ENCODE measurements at places on chromosomes 2 and 18. TPM values are rescaled to one million over a fixed set of nuclear protein-coding genes. Genes with fewer than 3 reads are reported as not detected.

The HJURP gene
- polyA plus RNA-seq = 26.6 TPM

The ZCCHC2 gene
- 17.8 TPM for polyA plus RNA-seq

The NT5DC4 gene
- polyA plus RNA-seq = 0.05 TPM

The ZEB2 gene
- 134 TPM for polyA plus RNA-seq

The IL1R1 gene
- polyA plus RNA-seq = 29.4 TPM

The RFTN2 gene
- polyA plus RNA-seq = 23.3 TPM

The HOXD13 gene
- polyA plus RNA-seq = 0.09 TPM

GRCh38 chr18:6629635-6630140 is 99.8 kb upstream of the ARHGAP28 start:
- no peak for DNase-seq

GRCh38 chr2:157107877-157108276 is 149.6 kb upstream of the GALNT5 start:
- no peak for DNase-seq

The SRD5A2 gene
- polyA plus RNA-seq = 0.13 TPM

- no peak for DNase-seq
Measured at GRCh38 chr2:65655000-65655399, 222.6 kb upstream of the SPRED2 start.

DNA sequence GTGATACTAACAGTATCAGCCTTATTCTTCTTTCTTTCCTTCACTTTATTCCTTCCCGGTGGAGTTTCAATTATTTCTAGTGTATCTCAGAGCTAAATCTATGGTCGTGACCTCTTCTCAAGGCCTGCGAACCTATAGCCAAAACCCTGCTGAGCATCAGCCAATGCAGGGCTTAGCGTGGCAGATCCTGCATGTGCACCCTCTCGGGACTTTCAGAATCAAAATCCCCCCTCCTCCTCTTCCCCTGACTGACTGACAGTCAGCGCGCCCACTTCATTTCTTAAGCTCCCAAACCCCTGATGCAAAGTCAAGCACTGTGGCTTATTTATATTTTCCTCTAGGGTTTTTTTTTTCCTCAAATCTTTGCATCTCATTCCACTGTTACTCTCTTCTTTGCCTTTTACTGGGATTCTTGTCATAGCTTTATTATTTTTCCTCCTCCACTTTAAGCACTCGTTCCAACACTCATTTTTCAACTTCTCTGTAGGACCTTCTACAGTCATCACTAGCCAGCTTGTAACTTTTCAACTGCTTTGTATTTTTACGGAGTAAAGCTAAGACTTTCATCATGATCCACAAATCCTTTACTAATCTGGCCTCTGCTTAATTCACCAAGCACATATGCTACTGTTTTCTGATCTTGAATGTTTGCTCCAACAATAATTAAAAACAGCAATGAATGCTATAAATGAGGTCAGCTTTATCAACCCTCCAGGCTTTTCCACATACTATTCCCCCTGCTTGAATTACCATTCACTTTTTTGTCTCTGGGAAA is 896.5 kb upstream of the PIK3C3 start:
- no peak for DNase-seq

The VWA3B gene
- polyA plus RNA-seq = 0.42 TPM

The CYS1 gene
- polyA plus RNA-seq = 121 TPM

DNA sequence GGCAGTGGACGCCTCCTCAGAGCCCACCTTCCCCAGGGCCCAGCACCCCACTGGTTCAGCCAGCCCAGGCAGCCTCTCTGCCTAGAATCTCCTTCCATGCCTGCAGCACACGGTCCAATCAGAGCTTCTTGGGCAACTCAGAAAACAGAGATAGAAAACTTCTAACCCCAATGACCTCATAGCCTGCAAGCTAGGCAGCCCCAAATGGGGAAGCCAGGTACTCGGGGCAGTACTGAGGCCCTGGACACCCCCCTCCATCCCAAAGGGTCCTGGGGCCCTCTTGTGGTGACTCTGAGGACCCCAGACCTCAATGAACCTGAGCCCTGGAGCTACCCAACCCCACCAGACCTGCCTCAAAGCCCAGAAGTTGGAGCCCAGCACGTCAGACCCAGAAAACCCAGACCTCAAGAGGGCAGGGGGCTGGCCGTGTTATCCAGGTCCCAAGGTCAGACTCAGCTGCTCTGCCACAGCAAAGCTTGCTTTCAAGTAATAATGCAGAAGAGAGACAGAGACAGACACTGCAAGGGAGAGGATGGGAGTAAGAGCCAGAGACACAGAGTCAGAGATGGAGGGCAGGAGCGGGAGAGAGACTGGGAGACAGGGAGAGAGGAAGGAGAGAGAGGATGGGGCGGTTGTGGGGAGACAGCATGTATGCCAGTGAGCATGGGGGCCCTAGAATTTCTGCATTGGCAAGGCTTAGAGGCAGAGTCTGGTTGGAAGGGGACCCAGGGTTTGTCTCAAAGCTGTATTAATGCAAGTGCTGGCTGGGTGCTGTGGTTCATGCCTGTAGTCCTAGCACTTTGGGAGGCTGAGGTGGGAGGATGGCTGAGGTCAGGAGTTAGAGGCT is 28.2 kb downstream of the SERTAD2 start:
- no peak for DNase-seq

GRCh38 chr18:25614168-25614567 is 262.2 kb upstream of the ZNF521 start:
- no peak for DNase-seq

DNA sequence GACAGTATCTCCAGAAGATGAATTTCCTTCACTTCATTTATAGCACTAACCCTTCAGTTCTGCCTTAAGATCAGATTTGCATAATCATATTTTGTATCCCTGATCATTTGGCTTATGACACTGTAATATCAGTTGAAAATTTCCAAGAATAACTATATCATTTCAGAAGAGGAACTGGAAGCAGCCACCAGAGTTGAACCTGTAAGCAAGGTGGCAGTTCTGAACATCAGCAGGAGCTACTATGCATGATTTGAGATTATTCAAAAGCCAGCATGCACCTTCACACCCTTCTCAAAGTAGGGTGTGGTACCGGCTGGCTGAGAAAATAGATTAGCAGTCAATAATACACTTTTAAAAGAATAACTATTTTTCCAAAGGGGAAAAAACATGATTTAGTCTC is 328.2 kb downstream of the DLGAP1 start:
- DNase-seq = no peak

GRCh38 chr18:49847524-49847923 is 34.2 kb upstream of the ACAA2 start:
- no peak for DNase-seq

The CEP76 gene
- polyA plus RNA-seq = 11.2 TPM

The CXCR4 gene
- 51.9 TPM for polyA plus RNA-seq

- DNase-seq = peak; percentile 27
Measured at GRCh38 chr2:224938651-224939182, 103.6 kb downstream of the DOCK10 start.

- no peak for DNase-seq
Measured at GRCh38 chr2:195622966-195623365, 34.1 kb upstream of the SLC39A10 start.

DNA sequence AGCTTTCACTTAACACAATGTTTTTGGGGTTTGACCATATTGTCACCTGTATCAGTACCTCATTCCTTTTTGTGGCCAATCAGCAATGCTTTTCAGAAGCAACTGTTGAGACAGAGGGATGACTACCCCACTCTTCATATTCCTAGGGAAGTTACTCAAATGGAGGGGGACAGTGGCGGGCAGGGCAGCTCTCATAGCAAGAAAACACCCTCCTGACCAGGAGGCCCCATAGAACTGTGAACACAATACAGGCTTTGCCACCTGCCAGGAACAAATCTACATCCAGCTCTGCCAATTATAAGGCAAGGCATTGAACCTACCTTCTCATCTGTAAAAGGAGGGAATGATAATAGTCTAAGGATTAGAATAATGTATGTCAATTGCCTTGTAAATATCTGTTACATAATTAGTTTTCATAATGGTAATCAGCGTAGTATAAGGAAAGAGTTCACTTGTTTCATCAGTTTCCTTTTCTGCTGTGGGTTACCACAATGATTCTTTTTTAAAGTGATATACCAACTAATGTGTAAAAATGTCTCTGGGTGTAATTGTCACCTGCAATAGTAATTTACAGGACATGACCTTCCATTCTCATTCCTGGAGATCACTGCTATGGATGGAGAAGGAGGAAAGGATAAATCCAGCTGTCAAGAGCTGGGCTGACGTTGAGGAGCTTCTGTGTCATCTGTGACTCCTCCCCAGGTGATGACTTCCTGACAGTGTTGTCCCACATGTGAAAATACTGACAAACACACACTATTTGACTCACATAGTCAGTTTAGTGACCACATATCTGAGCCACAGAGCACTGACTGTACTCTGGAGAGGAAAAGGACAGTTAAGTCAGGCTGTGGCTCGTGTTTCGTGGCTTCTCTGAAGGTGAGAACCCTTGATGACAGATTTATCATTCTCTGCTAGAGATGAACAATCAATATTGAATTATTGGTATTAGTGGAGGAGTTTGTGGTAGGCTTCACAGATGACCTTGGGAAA is 13.5 kb downstream of the ALPK2 start:
- no peak for DNase-seq

The ELOA2 gene
- polyA plus RNA-seq = not detected

- DNase-seq = no peak
Measured at GRCh38 chr2:7683196-7683595, 766.0 kb downstream of the RNF144A start.

GRCh38 chr2:102110596-102111334 is 31.8 kb upstream of the IL1R1 start:
- no peak for DNase-seq

The GPR45 gene
- not detected for polyA plus RNA-seq

- DNase-seq = no peak
Measured at GRCh38 chr2:95346231-95346737, 49.1 kb downstream of the KCNIP3 start.

DNA sequence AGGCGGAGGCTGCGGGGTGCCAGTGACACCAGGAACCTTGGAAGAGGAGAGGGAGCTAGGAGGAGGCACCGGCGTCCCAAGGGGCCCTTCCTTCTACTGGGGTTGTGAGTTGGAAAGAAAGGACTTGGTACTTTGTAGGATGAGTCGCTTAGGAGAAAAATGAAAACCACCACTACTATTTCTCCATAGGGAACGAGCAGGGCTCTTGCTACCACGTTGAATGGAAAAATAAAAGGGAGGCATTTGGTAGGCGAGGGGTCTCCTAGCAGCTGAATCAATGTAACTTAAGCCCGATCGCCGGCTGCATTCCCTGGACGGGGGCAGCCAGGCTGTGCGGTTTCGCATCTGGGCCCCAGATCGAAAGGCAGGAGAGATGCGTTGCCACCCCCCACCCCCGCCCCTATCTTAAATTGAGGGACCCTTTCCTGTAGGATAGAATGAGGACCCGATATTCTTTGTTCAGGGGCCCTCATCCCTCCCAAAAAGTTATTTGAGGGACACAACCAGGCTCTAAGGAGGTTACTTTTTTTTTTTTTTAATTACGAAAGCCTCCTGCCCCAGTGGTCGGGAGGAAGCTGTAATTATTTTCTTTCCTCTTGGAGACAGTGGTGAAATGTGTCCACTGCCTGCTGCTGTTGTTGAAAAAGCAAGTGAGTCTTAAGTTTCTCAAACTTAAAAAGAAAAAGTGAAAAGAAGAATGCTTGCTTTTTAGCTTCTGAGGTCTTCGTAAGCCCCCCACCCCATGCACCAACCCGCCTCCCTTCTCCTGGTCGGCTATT is 1.3 kb downstream of the IGFBP2 start:
- no peak for DNase-seq

DNA sequence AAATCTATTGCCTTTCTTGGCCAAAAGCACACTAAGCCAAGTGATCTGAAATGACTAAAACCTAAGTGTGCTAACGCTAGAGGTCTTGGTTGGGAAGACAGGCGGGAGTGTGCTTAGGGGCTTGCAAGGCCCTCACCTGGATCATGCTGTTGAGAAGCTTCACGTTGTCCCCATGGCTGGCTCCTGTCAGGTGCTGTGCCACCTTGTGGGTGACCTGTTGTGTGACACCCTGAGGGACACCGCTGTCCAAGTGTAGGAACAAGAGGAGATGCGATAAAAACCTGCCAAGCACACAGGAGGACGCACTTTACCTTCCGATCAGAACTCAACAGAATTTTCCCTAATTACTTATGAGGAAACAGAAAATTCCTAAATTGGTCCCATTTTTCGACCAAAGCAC is 50.8 kb downstream of the EPG5 start:
- DNase-seq = no peak

DNA sequence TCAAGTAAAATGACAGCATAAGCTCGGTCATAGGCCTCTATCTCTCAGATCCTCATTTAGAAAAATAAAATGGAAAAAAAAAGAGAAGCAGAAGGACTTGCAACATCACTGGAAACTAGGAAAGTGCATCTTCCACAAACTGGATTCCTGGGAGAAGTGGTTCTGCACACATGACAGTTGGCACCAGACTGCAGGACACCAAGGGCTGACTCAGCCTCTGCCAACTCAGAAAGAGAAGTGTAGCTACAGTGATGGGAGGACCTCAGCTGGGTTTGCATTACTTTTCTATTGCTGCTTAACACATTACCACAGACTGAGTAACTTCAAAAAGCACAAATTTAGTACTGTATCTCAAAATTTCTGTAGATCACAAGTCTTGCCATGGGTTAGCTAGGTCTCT is 409.5 kb upstream of the GCFC2 start:
- DNase-seq = no peak

The ELAC1 gene
- polyA plus RNA-seq = 15.4 TPM

- no peak for DNase-seq
Measured at GRCh38 chr2:127283275-127283674, 10.7 kb downstream of the ERCC3 start.

- no peak for DNase-seq
Measured at GRCh38 chr18:54776282-54776977, 51.8 kb upstream of the RAB27B start.

- no peak for DNase-seq
Measured at GRCh38 chr2:179349670-179350303, 85.2 kb upstream of the SESTD1 start.

The COLEC11 gene
- 2.2 TPM for polyA plus RNA-seq
